ENCODE measurements at places on chromosomes 3 and 15.

DNA sequence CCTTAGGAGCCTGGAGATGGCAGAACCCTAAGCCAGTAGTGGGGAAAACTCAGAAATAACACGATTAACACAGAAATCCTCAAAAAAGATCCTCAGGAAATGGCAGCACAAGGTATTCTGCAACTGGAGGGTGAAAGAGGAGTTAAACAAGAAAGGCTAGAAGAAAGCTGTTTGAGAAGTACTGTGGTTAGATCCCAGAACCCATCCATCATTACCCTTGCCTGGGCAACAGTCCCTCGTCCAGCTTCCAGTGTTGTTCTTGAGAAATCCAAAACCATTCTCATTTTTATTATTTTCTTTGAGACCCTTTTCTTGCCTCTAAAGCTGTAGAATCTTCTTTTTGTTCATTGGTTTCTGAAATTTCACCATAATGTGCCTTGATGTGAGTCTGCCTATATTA is 2.7 kb upstream of the CDCP1 start:
- no peak for DNase-seq

GRCh38 chr3:153621953-153622352 is 459.9 kb downstream of the RAP2B start:
- DNase-seq, result no peak

DNA sequence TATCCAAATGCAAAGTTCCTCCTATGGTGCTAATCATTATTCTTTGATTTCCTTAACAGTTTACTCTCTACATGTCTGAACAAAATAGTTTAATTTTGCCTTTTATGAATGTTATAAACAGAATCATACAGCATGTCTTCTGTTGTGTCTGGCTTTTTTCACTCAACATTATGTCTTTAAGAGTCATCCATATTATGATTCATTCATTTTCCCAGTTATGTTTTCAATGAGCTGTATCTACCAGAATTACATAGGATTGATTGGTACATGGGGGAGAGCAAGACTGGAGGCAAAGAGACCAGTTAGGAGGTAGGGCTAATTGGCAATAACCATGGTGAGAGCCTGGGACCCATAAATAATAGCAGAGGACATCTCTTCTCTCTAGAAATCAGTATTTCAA is 16.6 kb upstream of the RAP2B start:
- DNase-seq, result no peak

- no peak for DNase-seq
These were observed 78.2 kb downstream of the NEDD4 start for GRCh38 chr15:55915221-55915620.

GRCh38 chr3:50464569-50464968 is 38.9 kb downstream of the CACNA2D2 start:
- no peak for DNase-seq

DNA sequence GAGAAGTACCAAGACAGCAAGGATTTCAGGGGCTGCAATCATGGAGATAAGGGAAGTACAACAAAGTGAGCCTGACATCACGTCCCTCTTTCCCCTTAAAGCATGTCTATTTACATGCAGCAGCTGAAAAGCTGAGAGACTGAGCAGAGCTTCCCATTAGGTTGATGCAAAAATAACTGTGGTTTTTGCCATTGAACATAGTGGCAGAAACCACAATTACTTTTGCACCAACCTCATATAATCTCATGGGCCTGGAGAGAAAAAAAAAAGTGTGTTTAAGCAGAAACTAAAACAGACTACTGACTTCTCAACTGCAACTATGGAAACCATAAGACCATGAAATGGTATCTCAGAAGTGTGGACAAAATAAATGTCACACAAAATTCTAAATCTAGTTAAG is 48.3 kb downstream of the CCDC12 start:
- no peak for DNase-seq

- no peak for DNase-seq
These were observed 29.0 kb downstream of the TMCC1 start for GRCh38 chr3:129864519-129864918.

GRCh38 chr3:16183601-16184270 is 9.3 kb downstream of the GALNT15 start:
- no peak for DNase-seq

GRCh38 chr3:147807776-147808175 is 398.6 kb downstream of the ZIC1 start:
- no peak for DNase-seq

GRCh38 chr15:69094124-69094921 is 66.1 kb upstream of the GLCE start:
- DNase-seq, result no peak

DNA sequence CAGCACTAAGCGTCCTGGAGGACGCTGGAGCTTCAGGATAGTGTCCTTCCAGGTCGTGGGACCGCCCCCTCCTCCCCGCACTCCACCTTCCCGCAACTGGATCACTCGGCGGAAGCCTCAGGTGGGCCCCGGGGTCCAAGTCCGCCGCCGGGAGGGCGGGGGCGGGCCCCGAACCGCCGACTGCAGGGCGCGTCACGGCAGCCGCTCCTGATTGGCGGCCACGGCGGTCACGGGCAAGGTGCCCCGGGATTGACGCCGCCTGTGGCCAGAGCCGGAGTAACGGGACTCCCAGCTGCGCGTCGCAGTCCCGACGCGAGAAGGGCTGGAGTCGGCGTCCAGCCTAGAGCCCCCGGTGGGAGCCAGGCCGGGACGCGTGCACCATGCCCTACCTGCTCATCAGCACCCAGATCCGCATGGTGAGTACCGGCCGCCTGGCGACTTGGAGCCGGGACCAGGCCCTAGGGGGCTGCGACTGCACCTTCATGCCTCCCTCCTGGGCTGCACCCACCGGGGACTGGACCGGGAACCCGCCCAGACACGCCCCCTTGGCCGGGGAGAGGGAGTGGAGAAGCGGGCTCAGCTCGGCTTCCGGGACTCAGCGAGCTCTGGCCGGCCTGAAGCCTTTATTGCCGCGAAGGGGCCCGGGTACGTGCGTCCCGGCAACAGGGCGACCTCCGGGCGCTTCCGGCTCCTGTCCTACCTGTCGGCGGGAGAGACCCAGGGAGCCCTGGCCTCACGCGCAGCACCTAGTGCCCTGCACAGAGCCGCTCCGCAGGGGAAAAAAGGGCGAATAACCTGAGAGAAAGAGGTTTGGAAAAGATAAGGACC is at the start of gene GCHFR:
Gene GCHFR (plus strand): TSS at position 268 of the 828 bp plus-strand sequence. CDS start 113 bp downstream, at position 381.
- peak; percentile 38 for DNase-seq

DNA sequence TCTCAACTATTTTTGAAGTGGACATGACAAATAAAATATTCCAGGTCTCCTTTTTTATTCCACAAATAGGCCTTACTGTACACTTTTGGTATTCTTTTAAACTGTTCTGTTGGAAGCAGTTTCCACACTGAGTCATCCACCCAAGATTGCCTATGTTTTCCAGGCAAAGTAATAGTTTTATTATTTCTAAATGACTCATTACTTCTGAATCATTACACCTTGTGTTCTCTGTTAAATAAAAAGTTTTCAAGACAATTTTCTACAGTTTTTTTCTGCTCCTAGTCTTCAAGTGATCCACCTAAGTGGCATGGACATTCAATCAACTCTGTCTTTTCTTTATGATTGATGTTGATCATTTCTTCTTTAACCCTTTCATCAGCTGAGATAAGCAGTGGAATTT is 26.5 kb downstream of the PPP2R3A start:
- no peak for DNase-seq

DNA sequence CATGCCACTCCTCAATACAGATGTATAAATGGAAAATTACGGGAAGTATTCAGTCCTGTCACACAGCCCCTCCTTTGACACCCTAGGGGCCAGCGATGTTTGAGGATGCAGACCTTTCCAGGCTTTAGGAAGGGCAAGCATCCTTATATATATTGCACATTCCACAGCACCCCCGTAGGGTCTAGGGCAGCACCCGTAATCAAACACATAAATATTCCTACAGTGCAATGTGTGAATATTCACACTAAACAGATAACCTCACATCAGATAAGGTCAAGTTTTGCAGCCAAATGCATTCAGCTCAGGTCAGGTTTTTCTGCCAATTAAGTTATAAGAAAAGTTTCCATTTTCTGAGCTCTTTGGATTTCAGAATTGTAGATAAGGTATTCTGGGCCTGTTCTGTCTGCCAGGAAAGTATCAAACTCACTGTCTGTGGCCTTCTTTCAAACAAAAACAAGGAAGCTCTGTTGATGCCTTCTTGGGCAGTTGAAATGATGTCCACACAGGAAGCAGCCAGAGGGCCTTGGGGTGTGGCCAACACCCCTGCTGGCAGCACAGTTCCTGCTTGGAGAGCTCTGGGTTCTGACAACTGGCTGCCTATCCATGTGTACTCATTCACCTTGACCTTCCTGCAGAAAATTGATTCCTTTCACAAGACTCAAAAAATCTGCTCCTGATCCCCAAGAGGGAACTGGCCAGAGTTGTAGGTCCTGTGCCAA is 427.0 kb downstream of the NTRK3 start:
- no peak for DNase-seq

- DNase-seq, result no peak
These were observed 41.1 kb upstream of the PLSCR5 start for GRCh38 chr3:146646261-146646660.

DNA sequence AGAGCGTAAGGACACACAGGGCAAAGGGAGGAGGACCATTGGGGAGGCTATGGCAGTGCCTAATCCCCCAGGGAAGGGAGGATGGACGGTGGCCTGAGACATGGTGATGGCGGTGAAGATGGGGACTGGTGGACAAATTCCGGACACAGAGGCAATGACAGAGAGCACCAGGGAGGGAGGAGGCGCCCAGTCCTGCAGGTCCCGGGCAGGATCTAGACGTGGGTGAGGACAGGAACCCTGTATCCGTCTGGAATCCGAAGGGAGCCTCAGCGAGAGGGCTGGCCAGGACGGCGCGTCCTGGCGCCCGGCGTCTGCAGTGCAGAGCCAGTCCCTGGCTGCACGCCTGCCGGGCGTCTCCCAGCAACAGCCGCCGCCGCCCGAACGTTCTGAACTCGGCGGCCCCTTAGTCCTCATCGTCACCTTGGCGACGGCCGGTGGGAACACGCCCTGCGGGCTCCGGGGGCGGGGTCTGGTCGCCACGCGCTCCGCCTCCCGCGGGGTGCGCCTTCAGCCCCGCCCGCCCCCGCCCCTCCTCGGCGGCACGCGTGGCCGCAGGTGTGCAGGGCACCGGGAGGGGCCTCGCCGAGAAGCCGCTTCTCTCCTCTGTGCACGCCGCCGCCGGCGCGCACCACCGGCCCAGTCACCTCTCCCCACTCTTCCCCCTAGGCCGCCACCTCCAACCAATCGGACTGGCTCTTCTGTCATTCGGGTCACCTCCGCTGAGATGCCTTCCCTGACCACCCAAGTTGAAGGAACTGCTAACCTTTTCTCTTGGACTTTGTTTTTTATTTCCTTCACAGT is 11.6 kb downstream of the XIRP1 start:
- peak; percentile 59 for DNase-seq

GRCh38 chr15:67082007-67082536 is 16.7 kb downstream of the SMAD3 start:
- no peak for DNase-seq

DNA sequence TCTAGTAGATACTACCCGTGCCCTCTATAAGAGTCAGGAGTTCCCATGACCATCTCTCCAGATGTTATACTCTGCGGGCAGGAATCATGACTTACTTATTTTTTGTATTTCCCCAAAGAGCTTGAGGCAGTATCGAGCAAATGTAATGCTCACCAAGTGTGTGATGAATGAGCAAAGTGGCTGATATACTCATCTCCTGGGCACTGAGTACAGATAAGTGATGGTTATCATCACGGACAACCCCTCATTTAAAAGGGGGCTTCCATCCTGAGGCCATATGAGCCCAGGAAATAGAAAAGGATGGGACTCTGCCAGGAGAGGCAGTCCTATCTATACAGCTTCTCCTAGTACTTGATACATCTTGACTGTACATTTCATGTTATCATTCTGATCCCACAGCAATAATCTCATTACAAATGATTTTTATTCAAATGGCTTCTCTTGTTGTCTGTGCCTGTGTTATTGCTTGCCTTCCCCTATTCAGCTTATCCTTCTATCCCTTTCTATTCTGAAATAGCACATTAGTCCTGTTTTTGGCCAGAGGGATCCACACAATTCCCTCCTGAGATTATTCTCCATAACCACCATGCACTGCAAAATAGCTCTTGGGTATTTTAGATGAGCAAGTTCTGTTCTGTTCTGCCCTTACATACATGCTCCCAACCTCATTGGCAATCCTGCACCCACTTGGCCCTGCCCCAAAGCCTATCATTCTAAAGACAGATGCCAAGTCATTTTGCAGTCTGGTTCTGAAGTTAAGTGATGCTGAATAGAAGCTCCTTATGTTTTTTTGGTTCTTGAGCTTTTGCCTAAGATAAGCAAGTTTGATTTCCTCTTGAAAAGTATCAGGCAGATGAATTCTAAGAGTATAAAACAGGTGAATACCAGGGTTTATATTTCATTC is 48.0 kb upstream of the MRPL3 start:
- no peak for DNase-seq

- no peak for DNase-seq
These were observed 67.1 kb upstream of the SH3GL3 start for GRCh38 chr15:83380059-83380458.

- no peak for DNase-seq
These were observed 81.8 kb downstream of the CLASP2 start for GRCh38 chr3:33636125-33636850.

GRCh38 chr3:105806359-105806758 is 62.5 kb downstream of the CBLB start:
- DNase-seq, result no peak

DNA sequence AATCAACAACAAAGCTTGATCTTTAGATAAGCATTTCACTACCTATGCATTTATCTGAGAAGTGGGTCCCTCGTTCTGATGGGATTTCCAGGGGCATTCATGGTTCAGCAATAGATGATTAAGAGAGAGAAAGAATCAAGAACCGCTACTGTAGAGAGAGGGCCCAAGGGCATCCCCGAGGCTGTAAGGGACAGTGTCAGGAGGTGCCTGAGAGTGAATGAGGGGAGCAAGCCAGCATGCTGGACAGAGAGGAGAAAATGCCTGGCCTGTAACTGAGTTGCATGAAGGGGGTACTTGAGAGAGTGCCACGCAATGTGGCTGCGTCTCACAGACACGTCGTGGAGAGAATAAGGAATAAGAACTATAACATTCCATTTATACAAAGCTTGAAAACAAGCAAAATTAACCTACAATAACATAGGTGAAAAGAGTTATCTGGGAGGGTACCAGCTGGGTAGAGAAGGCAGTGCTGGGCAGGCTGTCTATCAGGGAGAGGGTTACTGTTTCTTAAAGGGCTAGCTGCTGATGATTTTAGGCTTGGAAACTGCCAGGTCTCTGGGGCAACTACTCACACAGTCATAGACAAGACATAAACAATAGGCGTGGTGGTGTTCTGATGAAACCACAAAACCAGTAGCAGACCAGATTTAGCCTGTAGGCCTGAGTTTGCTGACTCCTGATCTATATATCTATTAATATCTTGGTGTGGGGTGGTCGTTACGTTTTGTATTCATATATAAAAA is 374.6 kb upstream of the CFAP20DC start:
- DNase-seq, result no peak

GRCh38 chr15:62253294-62253693 is 88.2 kb upstream of the C2CD4B start:
- DNase-seq, result no peak

All from omental fat pad (tissue), 4 donors.